ENCODE measurements at places on chromosomes 2 and 18.

- no peak for DNase-seq
These were observed 11.0 kb downstream of the FABP1 start for GRCh38 chr2:88116669-88117432.

DNA sequence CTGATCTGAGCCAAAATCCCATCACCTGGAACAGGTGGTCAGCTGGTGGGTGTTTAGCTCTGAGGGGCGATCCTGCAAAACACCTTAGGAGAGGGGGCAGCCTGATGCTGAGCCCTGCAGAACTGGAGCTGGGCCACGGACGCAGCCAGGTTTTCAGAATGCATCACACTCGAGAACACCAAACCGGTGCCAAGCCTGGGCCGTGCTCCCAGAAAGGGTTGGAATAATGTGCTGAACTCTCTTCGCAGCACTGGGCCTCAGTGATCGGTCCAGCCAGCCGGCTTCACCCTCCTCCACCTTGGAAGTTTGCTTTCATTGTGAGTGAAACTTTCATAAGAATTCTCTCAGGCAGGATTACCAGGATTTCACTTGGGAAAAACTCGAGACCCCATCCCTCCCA lies 56.5 kb upstream of the TTC39C start:
- no peak for DNase-seq

DNA sequence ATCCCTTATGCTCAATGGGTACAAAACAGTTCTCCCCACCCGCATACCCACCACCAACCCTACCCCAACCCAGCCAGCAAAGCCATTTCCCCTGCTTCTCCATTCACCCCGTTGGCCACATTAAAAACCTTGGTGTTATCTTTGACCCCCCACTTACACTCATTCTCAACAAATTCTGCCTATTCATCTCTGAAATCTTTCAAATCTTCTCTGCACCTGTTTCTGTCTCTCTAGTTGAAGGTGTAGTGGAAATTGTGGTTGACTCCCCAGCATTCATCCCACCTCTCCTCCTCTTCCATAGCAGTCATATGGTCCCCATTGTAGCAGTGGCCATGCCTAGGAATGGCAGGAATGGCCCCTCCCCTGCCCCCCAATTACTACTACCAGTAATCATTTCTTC lies 20.5 kb upstream of the TET3 start:
- DNase-seq, result no peak

DNA sequence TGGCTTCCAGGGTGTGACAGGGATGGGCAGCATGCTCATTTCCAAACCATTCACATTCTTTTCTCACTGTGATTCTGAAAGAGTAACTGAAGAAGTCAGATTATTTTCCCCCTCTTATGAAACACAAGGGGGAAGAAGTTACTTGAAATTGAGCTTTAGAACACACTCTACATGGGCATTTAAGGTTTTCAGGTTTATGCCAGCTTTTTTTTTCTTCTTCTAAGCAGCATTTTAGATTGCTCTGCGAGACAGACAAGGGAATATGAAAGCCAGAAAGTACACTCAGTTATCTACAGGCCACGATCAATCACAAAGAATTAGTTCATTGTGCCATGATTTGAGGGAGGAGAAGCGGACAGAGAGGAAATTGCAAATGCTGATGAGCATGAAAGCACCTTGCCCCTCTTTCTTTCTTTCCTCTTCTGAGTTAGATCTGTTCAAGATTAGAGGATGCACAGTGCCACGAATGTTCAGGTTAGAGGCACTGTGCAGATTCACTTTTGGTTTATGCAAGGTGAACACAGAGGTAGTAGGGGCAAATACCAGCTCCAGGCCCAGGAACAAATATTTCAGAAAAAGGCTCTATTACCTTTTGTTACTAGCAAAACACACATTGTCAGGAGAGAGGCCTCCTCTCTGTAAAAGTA lies 49.2 kb downstream of the CXCR4 start:
- no peak for DNase-seq

- no peak for DNase-seq
These were observed 517.2 kb downstream of the PLCL1 start for GRCh38 chr2:198321522-198322088.
